NCI-H526 treated with DMSO at 0.1 percent for 48 hours (cell line): ENCODE measurements at places on chromosomes 7 and 10.

DNA sequence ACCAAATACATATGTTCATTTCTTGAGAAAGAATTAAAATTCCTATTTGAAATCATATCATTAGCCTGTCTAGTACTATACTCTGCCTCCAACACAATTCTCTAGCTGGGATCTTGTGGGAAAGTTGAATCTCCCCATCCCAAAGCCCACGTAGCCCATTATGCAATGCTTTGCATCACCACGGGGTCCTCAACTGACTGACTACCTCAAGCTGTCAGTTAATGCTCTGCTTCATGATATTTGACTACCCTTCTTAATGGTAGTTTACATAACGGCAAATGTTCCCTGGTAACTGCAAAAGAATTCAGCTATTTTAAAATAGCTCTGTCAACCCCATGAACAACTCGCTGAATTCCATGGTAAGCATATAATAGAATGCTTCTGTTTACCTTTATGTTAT is 23.3 kb upstream of the PALS2 start:
- DNase-seq = peak; percentile 60

- no peak for DNase-seq
Measured at GRCh38 chr7:121212036-121212435, 116.8 kb upstream of the WNT16 start.

GRCh38 chr7:78379148-78379547 is 580.6 kb downstream of the PHTF2 start:
- no peak for DNase-seq

- DNase-seq = peak; percentile 22
Measured at GRCh38 chr7:30800785-30801252, 29.6 kb downstream of the MINDY4 start.

GRCh38 chr7:80319461-80319860 is 184.8 kb downstream of the GNAI1 start:
- DNase-seq = no peak

DNA sequence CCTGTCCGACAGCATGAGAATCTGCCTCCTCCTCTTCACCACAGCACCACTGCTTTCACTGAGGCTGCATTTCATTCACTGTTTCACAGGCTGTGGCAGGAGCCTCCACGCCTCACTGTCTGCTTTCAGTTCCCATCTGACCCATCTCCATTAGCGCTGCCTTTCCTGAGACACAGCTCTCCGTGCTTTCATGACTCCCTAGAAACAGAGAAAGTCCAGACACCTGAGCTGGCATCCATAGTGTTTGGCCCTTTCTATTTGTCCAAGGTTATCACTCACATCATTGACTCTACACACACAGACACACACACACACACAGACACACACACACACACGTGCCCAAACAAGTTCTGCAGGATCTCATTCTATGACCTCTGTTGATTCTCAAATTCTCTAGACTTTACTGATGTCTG is 5.2 kb downstream of the LGI1 start:
- DNase-seq = no peak

DNA sequence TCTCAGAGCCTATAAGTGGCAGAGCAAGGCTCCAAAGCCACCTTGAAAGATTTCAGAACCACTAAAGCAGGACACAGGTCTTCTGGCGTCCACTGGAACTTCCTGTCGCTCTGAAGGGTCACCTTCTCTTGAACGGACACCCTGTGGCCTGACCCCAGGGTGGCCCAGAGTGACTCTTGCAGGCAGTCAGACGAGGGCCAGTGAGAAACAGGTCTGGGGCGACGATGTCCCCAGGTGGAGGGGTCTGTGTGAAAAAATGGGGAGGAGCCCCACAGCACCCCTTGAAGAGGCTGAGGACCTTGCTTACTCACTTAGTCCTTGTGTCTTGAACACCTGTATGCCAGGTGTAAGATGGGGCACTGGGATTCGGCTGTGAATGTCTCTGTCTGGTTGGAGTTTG is 946 bp upstream of the RASGEF1A start:
- DNase-seq = no peak

DNA sequence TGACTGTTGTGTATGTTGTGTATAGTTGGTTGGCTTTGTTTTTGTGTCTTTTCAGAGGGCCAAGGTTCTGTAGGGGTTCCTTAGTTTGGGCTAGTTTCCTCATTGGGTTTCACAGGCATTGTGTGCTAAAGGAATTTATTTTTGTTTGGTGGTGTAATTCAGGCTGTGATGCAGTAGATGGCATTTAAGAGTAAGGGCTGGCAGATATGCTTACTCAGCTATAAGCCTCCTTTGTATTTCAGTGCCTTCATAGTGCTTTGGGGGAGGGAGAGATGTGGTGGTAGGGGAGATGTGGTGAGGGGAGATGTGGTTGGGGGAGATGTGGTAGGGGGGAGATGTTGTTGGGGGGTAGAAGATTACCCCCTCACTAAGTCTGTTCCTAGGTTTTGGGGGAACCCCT is 91.7 kb downstream of the SLC25A40 start:
- DNase-seq = no peak

- no peak for DNase-seq
Measured at GRCh38 chr10:69364232-69364940, 52.3 kb downstream of the TACR2 start.

GRCh38 chr7:1617957-1618356 is 48.1 kb upstream of the PSMG3 start:
- DNase-seq = no peak

DNA sequence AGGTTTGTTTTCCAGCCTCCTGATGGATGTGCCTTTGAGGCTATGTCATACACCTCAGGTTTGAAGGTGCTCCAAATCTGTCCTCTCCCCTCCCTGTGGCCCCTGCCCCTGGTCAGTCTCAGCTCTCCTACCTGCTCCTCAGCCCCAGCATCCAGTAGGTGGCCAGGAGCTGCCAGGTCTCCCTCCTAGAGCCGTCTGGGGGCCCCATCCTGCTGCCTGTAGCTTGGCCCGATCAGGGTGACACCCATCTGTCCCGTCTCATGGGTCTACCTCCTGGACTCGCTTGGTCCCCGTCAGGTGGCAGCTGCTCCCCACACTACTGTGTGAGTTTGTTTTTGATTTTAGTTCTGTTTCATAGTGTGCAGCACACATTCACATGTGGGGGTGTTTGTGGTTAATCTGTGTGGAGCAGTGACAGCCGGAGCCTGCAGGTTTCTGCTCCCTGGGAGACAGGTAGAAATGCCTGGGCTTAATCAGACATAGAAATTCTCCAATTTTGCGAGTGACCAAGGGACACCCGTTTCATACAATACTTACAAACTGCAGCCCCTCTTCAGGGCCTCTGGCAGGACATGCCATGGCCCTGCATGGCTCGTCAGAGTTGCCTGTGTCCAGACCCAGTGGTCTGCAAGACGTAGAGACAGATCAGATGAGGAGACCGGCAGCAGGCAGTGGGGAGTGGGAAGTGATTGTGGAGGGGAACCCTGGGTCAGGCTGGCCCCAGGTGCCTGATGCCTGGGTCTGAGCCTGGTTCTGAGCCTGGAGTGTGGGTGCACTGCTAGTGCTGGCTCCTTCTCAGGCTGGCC is 17.1 kb downstream of the ADCY1 start:
- no peak for DNase-seq

DNA sequence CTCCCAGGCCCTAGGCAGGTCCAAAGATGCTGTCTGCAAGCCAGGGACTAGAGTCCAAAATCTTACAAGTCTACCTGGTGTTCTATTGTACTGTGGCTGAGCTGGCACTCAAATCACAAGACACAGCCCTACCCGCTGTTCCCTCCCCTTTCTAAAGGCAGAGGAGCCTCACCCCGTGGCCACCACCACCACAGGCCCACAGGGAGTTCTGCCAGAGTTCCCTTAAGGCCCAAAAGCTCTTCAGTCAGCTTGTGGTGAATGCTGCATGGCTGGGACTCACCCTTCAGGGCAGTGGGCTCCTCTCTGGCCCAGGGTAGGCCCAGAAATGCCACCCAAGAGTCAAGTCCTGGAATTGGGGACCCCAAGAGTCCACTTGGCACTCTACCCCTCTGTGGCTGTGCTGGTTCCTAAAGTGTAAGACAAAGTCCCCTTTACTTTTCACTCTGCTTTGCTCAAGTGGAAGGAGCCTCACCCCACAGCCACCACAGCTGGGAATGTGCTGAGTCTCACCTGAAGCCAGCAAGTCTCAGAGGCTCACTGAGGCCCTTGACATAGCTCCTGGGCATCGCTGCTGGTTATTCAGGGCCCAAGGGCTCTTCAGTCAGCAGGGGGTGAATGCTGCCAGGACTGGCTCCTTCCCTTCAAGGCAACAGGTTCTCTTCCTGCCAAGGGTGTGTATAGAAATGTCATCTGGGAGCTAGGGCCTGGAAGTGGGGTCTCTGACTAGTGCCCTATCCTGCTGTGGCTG is 48.8 kb upstream of the PSAP start:
- DNase-seq = no peak

- DNase-seq = no peak
Measured at GRCh38 chr10:14953424-14954000, 384 bp downstream of the DCLRE1C start.
